ENCODE measurements at places on chromosomes 1 and 21.

- no peak for DNase-seq
These were observed 128.6 kb downstream of the NAV1 start for GRCh38 chr1:201667479-201667878.

- DNase-seq, result no peak
These were observed 13.2 kb upstream of the MFN2 start for GRCh38 chr1:11967028-11967547.

DNA sequence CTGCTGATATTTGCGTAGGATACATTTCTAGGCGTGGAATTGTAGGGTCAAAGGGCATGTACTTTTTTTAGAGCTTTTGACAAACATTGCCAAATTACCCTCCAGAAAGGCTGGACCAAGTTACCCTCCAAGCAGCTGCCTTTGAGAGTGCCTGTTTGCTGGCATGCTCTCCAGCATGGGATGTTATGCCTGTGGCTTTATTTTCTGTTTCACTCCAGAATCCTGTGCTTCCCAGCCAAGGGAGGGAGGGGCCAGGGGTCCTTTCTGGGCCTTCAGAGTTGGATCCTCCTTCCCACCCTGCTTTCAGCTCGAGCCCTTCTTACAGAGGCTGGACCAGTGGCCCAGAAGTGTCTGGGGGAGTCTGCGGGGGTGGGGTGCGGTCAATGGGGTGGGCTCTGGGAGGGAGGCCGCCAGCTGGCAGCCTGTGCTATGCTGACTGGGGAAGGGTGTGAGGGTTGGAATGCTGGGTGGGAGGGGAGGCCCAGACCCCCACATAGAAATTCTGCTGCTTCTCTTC lies 81.2 kb downstream of the EPHB2 start:
- no peak for DNase-seq

DNA sequence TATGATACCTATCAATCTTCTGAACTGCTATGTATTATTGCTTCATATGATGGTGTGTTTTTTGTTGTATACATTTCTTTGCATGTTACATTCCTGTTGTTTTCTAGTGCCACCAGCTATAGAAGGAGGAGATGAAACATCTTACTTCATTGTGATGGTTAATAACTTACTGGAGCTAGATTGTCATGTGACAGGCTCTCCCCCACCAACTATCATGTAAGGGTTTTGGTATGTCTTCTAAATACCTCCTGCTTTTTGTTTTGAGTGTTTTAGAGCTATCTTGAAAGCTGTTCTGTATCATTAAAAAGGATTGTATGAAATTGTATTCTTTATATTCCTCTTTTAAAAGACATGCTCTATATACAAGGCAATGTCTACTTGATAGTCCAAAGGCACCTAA lies 282.7 kb downstream of the HMCN1 start:
- DNase-seq, result no peak

DNA sequence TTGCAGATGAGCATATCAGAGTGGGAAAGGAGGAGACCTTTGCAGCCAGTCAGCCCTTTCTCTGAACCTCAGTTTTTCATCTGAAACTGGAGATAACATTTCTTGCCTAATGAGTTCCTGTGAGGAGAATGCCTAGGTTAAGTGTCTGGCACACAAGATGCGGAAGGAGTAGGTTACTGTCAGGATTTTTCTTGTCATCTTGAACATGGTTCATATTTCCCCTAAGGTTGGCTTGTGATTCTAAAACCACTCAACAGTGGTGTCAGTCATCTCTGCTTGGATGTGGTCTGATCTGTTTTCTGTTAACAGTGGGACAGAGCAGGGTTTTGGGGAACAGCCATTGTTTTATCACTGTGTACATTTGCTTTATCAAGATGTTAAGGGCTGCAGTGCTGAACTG lies 70.6 kb downstream of the TGFB2 start:
- no peak for DNase-seq

DNA sequence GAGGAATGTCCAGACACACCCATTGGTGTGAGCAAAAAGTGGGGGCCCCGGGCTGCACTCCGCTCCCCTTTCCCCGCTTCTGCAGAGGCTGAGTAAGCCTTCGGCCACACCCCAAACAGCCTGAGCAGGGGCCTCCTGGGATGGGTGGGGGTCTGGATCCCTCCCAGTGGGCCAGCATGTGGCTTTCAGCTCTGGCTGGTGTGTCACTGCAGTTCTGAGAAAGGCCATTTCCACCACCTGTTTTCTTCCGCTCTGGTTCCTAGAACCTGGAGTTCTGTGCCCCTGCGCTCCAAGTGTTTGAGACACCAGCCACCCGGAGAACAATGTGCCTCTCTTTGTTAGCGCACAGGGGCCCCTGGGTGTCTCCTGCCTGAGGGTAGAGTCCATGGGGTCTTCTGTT lies 30.9 kb downstream of the SLC37A1 start:
- DNase-seq, result no peak

- DNase-seq, result no peak
These were observed 53.5 kb downstream of the ST3GAL3 start for GRCh38 chr1:43760745-43761317.

- no peak for DNase-seq
These were observed 12.9 kb downstream of the NEK7 start for GRCh38 chr1:198169672-198170071.

- DNase-seq, result no peak
These were observed 34.5 kb downstream of the HMGB4 start for GRCh38 chr1:33898406-33898805.

DNA sequence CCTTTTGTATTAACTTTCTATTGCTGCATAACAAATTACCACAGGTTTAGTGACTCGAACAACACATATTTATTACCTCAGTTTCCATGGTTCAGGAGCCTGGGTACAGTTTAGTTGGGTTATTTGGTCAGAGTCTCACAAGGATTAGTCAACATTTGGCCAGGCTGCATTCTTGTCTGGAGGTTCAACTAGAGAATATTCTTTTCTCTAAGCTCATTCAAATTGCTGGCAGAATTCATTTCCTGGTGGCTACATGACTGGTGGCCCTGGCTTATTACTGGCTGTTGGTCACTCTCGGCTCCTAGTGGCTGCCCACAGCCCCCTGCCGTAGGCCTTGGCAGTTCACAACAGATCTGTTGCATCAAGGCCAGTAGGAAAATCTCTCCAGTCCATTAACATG lies 81.1 kb upstream of the ADAR start:
- no peak for DNase-seq

DNA sequence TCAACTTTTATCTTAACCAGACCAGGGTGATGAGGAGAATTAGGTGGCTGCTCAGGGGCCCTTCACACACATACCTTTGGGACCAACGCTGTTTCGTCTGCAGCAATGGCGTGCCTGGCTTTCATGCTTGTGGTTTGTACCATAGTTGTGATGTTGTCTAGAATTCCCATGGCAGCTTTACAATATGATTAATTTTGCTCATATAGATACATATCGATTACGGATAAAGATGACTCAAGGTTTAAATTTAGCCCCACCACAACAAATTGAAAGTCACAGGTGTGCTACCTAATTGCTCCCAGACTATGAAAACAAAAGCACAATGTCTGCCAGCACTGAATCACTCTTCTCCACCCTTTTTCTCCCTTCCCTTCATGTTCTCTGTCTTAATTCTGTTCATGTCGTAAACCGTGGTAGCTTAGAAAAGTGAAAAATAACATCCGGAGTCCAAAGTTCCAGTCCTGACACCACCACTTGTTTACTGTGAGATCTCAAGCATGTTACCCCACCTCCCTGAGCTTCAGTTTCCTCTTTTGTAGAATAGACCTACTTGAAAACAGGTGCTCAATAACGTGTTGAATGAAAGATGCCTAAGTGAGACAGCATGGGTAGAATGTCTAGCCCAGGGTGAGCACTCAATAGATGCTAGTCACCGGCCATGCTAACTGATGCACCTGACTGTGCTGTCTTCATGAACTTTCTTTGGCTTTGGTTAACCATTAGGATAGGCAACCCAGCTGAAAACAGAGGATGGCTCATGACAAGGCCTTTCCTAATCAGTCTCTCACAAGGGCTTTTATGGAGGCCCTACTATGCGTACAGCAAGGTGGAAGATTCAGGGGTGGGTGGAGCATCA lies 22.1 kb upstream of the JUN start:
- no peak for DNase-seq

GRCh38 chr1:80966266-80966665 lies 834.5 kb upstream of the ADGRL2 start:
- DNase-seq, result no peak

- no peak for DNase-seq
These were observed 554.1 kb upstream of the OLFM3 start for GRCh38 chr1:102550729-102551384.

GRCh38 chr1:40151457-40152079 lies 9.6 kb upstream of the RLF start:
- DNase-seq, result no peak

- DNase-seq, result no peak
These were observed 18.0 kb downstream of the PGM1 start for GRCh38 chr1:63611231-63611630.

GRCh38 chr1:227093309-227093708 lies 153.2 kb downstream of the COQ8A start:
- no peak for DNase-seq

GRCh38 chr1:240739139-240739538 lies 127.2 kb upstream of the GREM2 start:
- no peak for DNase-seq

DNA sequence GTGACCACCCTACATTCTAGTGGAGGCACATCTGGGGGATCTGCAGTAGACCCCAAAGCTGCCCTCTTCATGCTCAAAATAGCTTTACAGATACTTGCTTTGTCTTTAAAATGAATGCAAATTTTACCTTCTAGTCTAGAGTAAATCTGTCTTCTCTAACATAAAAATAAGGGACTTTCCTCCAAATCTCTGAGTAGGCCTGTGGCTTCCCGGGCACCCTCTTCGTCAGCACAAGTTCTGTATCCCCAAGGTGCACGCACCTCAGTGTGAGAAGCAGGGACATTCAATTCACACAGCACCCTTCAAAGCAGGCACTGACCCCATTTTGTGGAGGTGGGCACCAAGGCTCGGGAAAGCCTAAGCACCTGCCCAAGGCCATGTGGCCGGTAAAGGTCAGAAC lies 19.0 kb downstream of the MEF2D start:
- DNase-seq, result no peak

- DNase-seq, result no peak
These were observed 15.2 kb downstream of the PM20D1 start for GRCh38 chr1:205834751-205835150.

All from C1 segment of cervical spinal cord (tissue), 14 donors.